ENCODE measurements at places on chromosomes 6 and 20.

DNA sequence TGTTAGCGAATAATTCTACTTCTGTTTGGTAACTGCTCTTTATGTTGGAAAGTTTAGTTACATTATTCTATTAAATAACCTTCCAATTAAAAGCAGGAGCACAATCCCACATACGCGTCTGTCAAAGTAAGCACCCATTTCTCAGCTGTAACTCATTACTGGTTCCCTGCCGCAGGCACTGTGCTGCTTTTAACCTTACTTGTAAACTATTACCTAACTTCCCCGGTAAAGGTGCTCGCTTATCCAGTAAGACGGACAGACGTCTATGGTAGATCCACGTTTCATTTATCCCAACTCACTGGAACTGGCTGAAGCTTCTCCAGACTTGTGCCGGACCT is 529 bp upstream of the ENPP4 start:
- DNase-seq, result no peak

DNA sequence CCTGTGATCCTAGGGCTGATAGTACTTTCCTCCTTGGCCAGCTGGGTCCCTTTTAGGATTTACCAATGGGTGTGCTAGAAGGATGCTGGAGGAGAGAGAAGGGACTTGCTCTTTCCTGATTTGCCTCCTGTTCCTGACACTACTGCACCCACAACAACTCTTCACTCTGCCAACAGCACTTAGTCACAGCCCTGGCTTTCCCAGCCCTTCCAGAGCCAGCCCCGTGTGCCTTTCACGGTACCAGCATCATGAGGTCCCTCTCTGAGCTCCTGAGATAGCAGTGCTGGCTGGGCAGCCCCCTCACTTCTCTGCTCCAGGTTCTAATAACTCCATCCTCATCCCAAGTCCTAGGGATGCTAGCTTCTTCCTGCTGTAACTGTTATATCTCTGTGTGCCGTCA is 80.9 kb downstream of the DNAH8 start:
- DNase-seq, result no peak

- peak; percentile 61 for DNase-seq
Measured at GRCh38 chr6:16503970-16504415, 257.3 kb downstream of the ATXN1 start.

DNA sequence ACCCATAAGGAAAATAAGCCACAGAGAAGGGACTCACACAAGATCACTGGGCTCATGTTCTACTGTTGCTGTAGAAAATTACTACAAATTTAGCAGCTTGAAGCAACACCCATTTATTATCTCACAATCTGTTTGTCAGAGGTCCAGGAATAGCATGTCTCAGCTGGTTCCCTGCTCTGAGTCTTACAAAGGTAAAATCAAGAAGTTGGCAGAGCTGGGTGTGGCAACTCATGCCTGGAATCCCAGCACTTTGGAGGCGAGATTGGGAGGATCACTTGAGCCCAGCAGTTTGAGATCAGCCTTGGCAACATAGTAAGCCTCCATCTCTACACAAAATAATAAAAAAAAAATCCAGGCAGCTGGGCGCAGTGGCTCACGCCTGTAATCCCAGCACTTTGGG is 28.5 kb upstream of the ZNF831 start:
- no peak for DNase-seq

DNA sequence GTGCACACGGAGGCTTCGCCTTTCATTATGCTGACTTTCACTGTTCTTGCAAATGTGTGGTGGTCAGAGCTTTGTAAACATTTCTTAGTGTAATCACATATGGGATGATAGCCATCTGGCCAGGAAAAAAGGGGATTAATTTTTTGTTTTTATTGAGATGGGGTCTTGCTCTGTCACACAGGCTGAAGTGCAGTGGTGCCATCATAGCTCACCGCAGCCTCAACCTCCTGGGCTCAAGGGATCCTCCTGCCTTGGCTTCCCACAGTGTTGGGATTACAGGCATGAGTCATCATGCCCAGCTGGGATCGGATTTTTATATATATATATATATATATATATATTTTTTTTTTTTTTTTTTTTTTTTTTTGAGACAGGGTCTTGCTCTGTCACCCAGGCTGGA is 11.0 kb upstream of the TIAM2 start:
- DNase-seq, result no peak

- no peak for DNase-seq
Measured at GRCh38 chr20:35238735-35239134, 12.2 kb downstream of the MMP24 start.

DNA sequence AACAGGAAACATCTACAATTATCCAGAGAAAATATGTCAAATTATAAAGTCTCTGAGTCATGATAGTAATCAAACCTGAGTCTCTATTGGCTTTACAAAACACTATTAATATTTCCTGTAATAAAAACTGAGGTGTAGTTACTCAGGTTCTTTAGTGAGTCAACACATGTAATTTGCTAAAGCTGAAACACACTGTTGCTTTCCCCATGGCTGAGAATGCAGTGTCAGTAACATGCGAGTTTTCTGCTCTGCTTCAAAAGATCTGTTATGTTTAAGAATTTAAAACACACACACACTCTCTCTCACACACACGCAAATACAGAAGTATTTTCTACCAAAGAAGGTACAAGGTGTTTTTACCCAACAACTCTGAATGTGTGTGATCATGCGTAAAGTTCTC is 38.6 kb downstream of the ATXN1 start:
- DNase-seq, result no peak

DNA sequence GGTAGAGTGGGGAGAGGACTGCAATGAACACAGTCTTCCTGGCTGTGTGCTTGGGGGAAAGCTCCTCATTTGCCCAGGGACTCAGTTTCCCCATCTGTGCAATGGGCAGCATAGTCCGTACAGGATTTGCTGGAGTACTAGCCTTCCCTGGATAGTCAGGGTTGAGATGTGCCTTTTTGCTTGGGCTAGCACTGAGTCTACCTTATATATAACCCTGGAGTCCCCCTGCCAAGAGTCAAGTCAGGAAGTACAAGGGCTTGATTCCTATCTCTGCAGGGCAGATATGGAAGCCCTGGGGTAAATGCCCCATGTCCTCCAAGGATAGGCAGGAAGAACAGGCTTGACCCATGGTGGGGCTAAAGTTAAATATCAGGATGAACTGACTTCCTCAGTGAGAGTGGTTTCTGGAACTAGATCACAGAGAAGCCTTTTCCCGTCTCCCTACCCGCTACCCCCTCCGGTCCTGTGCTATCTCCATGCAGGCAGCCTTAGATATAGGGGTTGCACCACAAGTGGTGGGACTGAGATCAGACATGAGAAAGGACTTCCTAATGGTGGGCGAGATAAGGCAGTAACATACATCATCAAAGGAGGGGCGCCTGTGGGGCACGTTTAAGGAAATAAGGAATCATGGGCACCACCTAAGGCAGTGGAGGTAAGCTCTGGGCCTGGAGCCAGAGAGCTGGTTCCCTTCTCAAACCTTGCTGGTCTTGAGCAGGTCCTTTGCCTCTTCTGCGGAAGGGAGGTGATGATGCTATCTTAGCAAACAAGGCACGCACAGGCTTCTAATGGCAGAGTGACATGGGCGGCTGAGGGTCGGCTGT is 157.9 kb downstream of the MRPL14 start:
- DNase-seq, result no peak

GRCh38 chr20:41373251-41373783 is 6.7 kb upstream of the EMILIN3 start:
- no peak for DNase-seq

DNA sequence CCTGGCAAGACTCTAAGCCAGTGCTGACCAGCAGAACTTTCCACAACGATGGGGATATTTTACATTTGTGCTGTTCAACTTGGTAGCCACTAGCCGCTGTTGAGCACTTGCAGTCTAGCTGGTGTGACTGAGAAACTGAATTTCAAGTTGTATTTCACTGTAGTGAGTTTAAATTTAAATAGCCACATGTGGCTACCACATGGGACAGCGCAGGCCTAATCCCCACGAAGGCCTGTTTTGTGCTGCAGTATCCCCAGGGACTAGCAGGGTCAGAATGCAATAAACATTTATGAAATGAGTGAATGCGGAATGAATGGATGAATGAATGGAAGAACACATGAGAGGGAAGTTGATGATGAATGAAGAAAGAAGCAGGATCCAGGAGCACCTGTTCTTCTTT is 115.8 kb downstream of the TRERF1 start:
- no peak for DNase-seq

DNA sequence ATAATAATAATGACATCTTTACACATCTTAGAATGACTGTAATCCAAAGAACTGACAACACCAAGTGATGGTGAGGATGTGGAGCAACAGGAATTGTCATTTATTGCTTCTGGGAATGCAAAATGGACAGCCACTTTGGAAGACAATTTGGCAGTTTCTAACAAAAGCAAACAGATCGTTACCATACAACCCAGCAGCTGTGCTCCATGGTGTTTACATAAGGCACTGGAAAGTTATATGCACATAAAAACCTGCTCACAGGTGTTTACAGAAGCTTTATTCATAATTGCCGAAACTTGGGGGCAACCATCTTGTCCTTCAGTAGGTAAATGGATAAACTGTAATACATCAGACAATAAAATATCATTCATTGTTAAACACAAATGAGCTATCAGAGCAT is 18.3 kb upstream of the ASF1A start:
- DNase-seq, result no peak

- peak; percentile 61 for DNase-seq
Measured at GRCh38 chr6:32852018-32852843, 1.3 kb downstream of the TAP1 start.

GRCh38 chr6:135128268-135128914 is 52.7 kb upstream of the MYB start:
- peak; percentile 92 for DNase-seq

DNA sequence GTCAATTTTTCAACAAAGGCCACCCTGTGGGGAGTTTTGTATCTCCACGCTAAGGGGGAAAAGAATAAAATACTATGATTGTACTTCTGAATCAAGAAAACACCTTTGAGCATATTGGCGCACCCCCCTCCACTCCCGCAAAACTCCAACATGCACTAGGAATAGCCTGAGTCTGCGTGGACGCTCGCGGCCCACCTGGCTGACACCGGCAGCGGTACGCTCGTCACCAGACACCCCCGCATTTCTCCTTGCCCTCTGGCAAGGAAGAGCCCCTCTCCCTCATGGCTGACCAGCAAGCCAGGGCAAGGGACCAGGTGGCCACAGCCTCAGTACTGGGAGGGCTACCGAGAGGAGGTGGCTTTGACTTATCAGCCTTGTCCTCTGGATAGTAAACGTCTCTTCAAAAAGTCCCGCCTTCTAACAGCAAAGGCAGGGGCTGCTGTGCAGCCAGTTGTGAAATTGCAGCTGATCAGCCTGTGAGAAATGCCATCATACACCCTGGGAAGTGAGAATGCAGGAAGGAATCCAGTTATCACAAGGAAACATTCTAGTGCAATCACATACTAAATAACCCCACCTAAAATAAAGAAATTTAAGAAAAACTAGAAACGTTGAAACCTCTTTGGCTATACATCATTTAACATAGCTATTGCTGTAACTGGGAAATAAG is 84.2 kb downstream of the HUS1B start:
- DNase-seq, result no peak

DNA sequence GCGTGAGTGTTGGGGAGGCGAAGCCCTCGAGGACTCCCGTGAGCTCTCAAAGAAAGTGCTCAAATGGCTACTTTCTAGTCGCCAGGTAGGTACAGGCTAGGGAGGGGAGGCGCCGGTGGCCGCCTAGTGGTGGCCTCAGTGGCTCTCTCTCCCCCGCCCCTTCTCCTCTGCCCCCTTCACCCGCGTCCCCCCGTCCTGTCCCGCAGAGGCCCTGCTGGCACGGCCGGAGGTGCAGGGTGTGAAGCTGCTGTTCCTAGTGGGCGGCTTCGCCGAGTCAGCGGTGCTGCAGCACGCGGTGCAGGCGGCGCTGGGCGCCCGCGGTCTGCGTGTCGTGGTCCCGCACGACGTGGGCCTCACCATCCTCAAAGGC is 16.3 kb downstream of the ADISSP start:
- DNase-seq, result no peak

- no peak for DNase-seq
Measured at GRCh38 chr6:163335671-163336545, 78.6 kb upstream of the QKI start.

DNA sequence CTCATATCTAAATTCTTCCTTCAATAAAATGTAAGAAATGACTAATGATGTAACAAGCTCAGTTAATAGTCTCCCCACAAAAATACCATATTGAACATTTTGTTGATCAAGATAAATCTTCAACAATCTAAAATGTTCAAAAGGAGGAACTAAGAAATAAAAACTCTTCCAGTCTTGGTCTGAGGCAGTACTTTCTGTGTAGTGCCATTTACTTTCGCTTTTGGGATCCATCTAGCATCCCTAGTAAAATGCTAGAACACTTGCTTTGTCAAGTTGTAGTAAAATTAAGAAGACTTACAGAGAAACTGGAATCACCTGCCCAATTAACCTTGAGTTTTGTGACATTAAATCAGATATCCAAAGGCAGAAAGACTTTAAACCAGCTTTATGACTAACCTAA is 246.4 kb downstream of the KHDRBS2 start:
- DNase-seq, result no peak

DNA sequence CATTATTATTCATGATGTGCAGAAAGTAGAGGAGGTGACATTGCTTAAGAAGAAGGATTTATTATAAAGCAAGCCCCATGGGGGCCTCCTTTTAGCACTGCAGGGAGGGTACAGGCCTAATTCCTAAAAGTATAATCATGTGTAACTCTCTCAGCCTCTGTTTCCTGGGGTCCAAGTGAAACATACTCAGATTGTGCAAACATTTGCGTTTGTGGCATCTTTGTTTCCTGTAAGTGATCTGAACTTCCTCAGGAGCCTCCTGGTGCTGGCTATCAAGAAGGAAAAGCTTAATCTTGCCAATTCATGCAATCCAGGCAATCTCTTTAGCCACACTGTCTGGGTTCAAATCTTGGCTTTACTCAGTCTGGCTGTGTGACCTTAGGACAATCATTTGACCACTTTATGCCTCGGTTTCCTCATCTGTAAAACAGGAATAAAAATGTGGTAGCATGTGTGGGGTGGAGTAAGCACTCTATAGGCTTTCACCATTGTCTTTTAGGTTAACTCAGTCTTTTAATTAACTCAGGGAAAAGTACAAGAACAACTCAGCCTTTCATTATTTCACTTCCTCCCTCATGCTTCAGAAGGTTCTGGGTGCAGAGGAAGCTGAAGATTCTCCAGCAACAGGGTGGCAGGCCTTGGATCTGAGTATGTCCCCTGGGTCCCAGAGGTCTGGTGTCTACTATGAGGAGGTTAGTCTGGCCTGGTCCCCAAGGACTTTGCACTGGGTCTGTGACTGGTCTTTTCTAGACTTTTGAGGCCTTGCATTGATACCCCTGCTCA is 831 bp upstream of the SIRPB2 start:
- DNase-seq, result no peak

DNA sequence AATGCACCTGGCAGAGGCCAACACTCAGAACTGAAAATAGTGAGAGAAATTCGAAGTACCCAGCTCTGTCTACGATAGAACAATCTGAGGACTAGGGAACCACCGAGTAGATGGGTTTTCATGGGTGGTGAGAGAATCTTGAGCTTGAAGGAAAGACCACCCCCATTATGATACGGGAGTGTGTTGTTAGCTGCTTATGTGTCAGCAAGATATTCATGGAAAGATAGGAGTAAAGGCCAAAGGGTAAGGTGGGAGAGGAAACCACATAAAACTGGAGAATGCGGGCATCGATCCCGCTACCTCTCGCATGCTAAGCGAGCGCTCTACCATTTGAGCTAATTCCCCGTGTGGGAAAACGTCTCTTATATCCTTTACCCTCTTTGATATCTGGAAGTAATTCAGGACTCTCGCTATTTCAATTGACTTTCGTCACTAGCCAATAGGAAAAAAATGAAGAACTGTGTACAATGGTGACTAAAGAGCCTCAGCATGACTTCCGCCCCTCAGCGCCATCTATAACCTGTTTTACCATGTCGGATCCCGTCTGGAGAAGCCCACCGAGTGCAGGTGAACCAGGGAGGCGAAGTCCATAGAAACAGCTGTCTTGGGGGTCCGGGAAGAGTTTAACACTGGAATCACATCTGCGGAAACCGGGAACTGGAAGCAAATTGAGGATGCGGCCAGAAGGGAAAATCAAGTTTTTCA is 25.0 kb upstream of the ABT1 start:
- DNase-seq, result peak; percentile 88

Data from activated CD4-positive, alpha-beta T cell treated with anti-CD3 and anti-CD28 coated beads, Interleukin-2, Interleukin-6, amounts not matched to agents 100 ng/mL and 50 ng/mL, durations not matched to agents 16 hours and 8 hours (primary cell).